Fibroblast of skin of right biceps (primary cell): ENCODE measurements at places on chromosomes 4 and X.

DNA sequence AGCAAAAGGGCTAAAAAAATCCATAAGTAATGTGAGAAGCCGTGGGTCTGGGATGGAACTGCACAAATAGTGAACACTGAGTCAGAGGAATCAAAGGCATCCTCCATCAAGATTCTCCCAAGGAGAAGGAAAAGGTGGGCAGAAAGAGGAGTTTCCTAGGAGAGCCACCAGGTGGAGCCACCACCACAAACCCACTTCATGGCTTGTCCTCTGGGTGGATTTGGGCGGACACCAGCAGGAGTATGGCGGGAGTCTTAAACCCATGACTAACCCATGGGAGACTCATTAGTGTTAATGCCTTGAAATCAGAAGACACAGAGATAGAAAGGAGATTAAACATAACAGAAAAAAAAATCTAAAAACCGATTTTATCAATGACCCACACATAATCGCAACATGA lies 147.7 kb downstream of the SH3KBP1 start:
- peak; percentile 78 for DNase-seq

DNA sequence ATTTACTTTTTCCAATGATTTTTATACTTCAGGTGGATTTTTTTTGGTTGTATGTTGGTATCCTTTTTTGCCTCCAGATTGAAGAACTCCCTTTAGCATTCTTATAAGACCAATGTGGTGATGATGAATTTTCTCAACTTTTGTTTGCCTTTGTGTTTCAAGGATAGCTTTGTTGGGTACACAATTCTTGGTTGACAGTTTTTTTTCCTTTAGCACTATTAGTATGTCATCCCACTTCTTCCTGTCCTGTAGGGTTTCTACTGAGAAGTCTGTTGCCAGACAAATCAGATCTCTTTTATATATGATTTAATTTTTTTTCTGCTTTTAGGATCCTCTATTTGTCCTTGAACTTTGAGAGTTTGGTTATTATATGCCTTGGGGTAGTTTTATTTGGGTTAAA lies 463.0 kb upstream of the GALNT7 start:
- no peak for DNase-seq

DNA sequence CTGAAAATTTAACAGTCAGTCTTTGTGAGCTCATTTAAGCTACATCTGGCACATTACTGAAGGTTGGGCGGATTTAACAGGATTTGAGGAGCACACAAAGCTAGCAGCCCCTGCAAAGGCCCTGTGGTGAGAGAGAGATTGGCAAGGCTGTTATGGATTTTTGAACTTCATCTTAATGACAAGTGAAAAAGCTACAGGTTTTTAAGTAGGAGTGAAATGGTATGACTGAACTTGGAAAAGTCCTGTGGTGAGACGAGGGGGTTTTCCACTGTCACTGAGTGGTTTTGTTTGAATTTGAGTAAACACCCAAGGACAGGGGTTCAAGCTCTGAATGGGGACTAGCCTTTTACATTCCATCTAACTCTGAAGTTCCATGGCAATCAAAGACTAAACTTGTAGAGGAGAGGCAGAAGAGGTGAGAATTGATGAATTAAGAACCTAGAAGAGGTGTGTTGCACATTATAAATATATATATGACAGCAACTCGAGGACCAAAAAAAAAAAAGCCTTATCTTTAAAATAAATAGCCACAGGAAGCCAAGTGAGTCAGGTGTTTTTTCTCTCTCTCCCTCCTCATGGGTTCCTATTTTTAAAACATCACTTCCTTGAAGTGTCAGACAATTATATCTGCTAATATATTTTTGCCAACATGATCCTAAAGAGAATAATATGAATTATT lies 47.8 kb upstream of the CLNK start:
- DNase-seq: no peak

DNA sequence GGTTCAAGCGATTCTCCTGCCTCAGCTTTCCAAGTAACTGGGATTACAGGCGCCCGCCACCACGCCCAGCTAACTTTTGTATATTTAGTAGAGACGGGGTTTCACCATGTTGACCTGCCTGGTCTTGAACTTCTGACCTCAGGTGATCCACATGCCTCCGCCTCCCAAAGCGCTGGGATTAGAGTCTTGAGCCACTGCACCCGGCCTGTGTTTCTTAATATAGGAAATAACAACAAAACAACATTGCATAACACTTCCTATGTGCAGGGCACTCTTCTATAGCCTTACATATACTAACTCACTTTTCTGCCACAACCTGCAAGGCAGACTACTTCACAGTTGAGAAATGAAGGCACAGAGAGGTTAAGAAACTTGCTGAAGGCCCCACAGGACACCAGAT lies 12.8 kb upstream of the TMEM131L start:
- DNase-seq: no peak

GRCh38 chrX:103483720-103484119 lies 35.6 kb downstream of the RAB40A start:
- no peak for DNase-seq

- DNase-seq: no peak
Observed at GRCh38 chr4:86414686-86415085, 54.8 kb upstream of the MAPK10 start.

- no peak for DNase-seq
Observed at GRCh38 chr4:139674875-139675550, 9.4 kb downstream of the MGST2 start.

DNA sequence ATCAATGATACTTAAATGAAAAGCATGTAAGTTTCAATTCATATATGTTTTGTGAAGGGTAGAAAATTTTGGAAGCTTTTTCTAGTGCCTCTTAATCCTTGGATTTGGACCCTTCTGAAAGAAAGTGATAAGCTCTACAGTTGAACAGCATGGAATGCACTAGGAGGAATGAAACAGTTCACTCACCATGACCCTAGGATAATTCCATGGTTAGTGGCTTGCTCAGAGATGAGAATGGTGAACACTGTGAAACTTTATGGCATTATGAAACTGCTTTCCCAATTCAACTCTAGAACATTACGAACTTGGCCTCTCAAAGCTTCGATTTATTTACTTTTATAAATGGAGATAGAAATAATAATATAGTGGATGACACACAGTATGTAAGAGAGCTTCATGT lies 88.9 kb upstream of the FAT4 start:
- DNase-seq: no peak

GRCh38 chrX:49879656-49880277 lies 483 bp downstream of the USP27X start:
- DNase-seq: peak; percentile 1

DNA sequence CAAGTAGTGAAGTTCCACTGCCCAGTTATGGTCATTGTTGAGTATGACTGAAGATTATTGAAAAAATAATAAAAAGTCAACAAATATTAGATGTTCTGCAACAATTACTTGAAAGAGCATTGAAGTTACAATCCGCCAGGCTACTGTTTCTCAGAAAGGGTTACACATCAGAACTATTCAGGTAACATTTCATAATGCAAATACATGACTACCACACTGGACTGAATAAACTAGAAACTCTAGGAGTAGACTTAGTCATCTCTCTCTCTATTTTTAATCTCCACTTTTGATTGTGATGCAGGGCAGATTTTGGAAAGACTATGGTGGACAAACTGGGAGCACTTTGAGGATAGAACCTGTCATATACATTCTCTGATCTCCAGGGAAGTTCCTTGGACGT lies 748.2 kb upstream of the ATOH1 start:
- no peak for DNase-seq
